ENCODE measurements at places on chromosomes 7 and 10.
A peak's percentile ranks its signal among the peaks of the same experiment; 100 is the strongest.

GRCh38 chr10:74598891-74599566 is 227.4 kb upstream of the KAT6B start:
- no peak for DNase-seq

DNA sequence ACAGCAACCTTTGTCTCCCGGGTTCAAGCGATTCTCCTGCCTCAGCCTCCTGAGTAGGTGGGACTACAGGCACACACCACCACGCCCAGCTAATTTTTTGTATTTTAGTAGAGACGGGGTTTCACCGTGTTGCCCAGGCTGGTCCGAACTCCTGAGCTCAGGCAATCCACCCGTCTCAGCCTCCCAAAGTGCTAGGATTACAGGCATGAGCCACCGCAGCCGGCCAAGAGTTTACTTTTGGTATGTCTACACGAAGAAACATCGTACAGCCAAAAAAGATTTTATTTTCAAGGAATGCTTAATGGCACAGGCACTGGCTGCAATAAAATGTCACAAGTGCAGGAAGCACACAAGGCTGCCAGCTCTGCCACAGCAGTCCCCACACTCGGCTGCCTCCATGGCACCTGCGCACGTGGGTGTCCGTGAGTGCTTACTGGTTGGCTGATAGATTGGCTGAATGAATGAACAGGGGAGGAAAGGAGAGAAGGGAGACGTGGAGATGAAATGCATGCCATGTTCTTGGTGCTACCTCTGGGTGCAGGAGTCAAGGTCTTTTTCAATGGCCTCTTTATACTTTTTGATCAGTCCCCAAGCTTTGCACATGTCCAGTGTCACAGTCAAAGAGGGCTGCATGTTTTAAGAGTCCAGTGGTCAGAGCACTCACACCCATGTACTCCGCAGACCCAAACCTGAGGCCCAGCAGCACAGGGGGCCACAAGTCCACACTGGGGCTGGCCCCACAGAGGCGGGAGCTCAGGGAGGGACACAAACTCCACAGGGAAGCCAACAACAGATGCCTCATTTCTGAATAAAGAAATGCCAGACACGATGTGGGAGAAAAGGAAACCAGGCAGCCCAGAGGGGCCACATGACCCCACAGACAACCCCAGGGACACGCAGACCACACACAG is 198.2 kb downstream of the MAD1L1 start:
- peak; percentile 62 for DNase-seq

- no peak for DNase-seq
These were observed 26.3 kb downstream of the IPMK start for GRCh38 chr10:58241346-58241745.

- DNase-seq: no peak
These were observed 360.0 kb upstream of the AOAH start for GRCh38 chr7:37084303-37084702.

DNA sequence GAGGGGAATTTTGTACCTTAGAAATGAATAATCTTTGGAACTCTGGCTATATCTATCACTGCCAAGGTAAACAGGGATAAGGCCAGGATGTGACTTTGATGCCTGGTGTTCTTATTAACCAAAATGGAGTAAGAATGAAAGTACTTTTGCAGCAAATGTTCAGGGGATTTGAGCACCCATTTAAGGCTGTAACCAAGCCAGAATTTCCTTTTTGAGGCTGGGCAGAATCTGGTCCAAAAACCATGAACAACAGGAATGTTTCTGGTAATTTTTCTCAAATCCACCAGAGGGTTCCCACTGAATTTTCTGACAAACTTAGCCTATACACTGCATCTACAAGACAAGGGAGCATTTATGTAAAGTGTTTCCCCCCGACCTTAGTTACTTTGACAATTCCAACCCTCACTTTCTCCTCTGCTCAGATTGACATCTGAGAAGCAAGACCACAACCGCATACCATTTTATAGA is 120.6 kb downstream of the BAMBI start:
- DNase-seq: no peak

GRCh38 chr7:5354460-5355232 is 69.0 kb downstream of the TNRC18 start:
- DNase-seq: no peak

DNA sequence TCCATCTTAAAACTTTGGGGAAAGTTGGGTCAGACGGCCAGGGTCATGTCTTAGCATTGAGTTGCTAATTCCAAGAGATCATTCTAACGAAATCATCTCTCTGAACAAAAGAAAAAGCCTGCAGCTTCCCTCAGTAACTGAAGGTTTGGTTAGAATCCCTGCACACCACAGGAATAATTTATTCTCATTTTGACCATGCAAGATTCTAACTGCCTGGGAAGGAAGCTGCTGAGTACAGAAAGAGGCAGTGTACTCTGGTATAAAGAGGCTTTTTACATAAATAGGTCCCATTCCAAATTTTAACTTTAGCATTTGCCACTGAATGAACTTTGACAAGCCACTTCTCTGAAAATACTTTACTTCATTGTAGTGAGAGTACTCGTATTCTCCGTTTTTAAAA is 76.9 kb upstream of the RSBN1L start:
- DNase-seq: no peak

- no peak for DNase-seq
These were observed 41.3 kb downstream of the ARID5B start for GRCh38 chr10:61942604-61943461.

- no peak for DNase-seq
These were observed 170.9 kb upstream of the ASAH2 start for GRCh38 chr10:50422259-50422658.

DNA sequence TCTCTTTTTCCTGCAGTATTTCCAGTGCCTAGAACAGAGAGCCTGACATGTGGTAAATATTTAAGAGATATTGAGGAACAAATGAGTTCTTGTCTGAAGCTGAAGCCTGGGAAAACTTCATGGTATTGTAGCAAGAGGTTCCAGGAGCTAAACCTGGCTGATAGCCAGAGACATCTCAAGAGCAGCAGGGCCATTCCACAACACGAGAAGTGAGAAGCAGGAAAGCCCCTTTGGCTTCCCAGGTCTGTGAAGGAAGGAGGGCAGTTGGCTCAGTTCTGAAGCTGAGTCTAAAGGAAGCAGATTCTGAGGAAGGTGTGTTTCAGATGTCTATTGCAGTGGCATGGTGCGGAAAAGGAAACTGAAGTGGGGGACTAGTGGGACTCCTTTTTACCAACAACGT is 63.8 kb upstream of the FAM204A start:
- DNase-seq: no peak

DNA sequence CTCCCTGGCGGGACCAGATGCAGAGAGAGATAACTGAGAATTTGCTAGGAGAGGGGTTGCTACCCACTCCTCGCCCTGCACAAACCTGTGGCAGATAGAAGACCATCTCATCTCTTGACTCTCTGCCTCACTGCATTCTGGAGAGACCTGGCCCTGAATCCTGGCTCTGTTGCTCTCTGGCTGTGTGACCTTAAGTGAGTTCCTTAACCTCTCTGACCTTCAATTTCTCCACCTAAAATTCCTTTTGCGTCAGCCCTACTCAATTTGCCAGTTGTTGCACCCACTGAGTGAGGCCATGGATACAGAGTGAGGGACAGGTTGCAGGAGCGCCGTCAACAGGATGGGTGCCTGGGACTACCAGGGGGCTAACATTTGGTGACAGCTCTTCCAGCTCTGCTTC is 5.2 kb downstream of the C10orf71 start:
- no peak for DNase-seq

GRCh38 chr7:13851736-13852135 is 137.7 kb downstream of the ETV1 start:
- no peak for DNase-seq

DNA sequence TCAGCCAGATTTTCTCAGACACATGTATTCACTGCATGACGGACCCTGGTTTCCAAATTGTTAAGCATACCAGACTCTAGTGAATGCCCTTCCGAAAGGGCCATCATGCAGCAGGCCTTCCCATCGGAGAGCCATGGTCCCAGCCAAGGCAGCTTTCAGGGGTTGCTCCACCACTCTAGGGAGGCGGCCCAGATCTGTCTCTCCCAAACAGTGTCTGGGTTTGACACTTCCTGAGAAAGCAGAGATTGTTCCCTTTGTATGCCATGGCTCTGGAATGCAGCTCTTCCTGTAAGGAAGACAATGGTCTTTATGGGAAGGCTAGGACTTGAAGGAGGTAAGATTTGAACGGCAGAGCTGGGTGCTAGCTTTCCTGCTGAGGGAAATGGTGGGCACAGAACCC is 178.8 kb upstream of the BMPER start:
- DNase-seq: no peak

DNA sequence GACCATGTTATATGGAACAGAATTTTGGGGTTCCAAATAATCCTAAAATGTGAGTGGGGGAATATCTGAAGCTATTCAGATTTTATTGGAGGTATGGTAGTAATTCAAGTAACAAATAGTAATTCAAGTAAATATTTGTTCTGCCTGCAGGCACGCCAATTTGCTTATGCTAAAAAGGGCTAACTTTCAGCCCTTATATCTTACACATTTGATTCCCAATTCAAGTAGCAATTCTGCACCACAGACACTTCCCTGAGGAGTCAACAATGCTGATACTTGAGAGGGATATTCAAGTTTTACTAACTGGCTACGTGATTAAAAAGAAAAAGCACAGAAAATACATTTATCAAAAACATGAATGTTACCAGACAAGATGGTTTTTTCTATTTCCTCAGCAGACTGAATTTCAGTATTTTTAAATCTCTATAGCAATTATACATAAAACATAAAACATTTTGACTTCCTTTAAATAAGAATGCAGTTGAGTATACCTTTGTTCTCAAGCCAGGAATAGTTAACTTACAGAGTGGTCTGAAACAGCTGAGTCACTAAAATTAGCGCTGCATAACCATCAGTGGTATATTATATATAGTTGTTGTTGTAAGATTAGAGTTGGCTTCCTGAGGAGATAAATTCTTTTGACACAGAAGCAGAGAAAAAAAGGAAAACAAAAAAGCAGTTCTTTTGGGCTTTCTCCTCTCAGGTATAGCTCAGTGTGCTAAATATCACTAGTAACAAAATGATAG is 33.9 kb downstream of the MTPN start:
- no peak for DNase-seq

- no peak for DNase-seq
These were observed 323.1 kb upstream of the KIAA1217 start for GRCh38 chr10:23885853-23886252.

DNA sequence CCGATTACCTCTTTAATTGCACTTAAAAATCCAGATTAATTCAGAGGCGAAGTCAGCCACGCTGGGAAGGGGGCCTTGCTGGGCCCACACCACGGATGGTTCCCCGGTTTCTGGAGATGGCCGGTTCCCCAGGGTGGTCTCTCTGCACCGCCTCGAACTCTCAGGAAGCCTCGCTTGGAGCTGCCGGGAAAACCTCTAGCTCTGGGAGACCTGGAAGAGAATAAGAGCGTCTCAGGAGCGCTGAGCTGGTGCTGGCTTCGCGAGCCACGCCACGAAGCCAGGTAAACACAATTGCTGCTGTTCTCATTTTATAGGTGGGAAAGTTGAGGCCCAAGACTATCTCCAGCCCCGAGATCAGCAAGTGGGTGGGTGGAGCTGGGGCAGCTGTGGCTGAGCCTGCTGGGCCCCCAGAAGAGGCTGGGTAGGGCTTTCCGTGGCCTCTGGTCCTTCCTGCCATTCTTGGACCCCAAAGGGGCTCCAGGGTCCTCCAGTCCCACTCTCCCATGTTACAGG is 110.4 kb downstream of the MICALL2 start:
- DNase-seq: no peak

GRCh38 chr7:28291559-28291958 is 111.0 kb upstream of the JAZF1 start:
- DNase-seq: no peak

- no peak for DNase-seq
These were observed 198.0 kb downstream of the CSTF2T start for GRCh38 chr10:51501396-51501795.

GRCh38 chr7:124152859-124153692 is 120.2 kb upstream of the TMEM229A start:
- DNase-seq: no peak

GRCh38 chr7:94357076-94357475 is 37.6 kb upstream of the COL1A2 start:
- no peak for DNase-seq

DNA sequence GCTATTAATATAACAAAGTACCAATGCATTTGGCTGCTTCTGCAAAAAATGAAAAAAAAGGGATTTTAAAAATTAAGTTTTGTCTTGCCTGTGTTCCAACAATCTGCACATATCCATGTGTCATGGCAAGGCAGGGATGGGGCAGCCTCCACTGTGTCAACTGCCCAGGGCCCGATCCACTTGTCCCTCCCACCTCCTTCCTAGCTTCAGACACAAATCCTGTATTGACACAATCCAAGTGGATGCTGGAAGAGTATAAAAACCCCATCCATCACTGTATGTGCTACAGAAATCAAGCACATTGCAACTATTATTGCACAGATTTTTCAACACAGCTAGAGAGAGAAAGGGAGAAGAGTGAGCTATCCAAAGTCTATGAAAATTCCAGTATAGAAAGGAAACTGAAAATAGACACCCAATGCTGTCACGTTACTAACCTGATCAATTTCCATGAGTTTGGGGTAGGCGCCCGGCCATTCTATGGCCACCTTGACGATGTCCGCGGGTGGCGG is 106.4 kb downstream of the ELMO1 start:
- no peak for DNase-seq

DNA sequence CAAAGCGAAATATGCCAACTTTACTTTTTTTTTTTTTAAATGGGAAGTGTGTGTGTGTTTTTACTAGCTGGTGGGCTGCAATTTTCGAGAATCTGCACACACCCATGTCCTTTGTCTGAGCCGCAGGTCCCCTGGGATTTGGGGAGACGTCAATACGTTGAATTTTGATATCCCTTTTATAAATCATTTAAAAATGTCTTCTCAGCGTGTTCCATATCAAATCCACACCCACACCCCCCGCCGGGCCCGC is 404 bp upstream of the FMC1 start:
- DNase-seq: no peak

DNA sequence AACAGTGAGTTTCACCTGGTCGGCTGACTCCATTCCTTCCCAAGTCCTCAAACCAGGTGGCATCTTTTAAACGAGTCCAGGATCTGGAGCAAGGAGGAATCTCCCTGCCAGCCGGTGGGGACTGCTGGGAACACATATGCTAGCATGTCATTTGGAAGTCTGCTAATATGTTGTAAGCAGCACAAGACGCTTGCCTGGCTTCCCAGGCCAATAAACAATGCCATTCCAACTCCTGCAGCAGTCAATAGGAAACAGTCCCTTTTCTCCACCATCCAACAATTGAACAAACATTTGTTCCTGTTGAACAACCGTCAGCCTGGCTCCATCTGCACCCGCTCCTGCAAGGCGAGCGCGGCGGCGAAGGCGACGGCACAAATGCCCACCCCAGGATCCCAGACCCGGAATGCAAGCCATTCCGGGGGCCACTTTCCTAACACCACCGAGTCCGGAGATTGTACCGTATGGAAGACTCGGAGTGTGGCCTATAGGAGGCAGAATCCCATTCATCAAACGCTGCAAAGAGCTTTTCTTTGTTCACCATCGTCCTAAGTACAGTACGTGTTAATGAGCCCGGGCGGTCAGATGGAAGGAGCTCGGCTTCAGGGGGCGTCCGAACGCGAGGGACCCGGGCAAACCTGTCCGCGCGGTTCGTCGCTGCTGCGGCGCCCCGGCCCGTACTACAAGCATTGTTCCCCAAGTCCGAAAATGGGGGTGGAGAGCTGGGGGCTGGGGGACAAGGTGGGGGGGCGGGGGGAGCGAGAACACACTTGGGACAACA is 1.6 kb downstream of the FAM53B start:
- no peak for DNase-seq
